Mammary microvascular endothelial cell (primary cell): ENCODE measurements at places on chromosomes 3 and 15. TPM values are rescaled to one million over a fixed set of nuclear protein-coding genes. Genes with fewer than 3 reads are reported as not detected.

DUOXA2 gene
- total RNA-seq = not detected in 2 replicates

LRRC31 gene
- total RNA-seq = not detected in 2 replicates

ESYT3 gene
- 0.05 and 0.07 TPM in 2 replicates for total RNA-seq

PP2D1 gene
- total RNA-seq = not detected in 2 replicates

APBA2 gene
- 28.7 and 29.7 TPM in 2 replicates for total RNA-seq

ARHGEF26 gene
- 0.40 and 0.59 TPM in 2 replicates for total RNA-seq

IQCF5 gene
- not detected in 2 replicates for total RNA-seq

SERPINI2 gene
- total RNA-seq = not detected in 2 replicates

IL17RC gene
- total RNA-seq = 24.9 and 28.7 TPM in 2 replicates

GOLGA6L7 gene
- total RNA-seq = not detected in 2 replicates

UBAP1L gene
- total RNA-seq = 0.20 and 1.3 TPM in 2 replicates

TCTA gene
- 21.0 and 25.0 TPM in 2 replicates for total RNA-seq

CLDN1 gene
- total RNA-seq = 11.3 and 12.6 TPM in 2 replicates

CATSPER2 gene
- 0.33 and 3.0 TPM in 2 replicates for total RNA-seq

POLQ gene
- 5.4 and 5.8 TPM in 2 replicates for total RNA-seq

PLS1 gene
- 0.13 and 1.2 TPM in 2 replicates for total RNA-seq

TLR9 gene
- not detected in 2 replicates for total RNA-seq

ZBTB38 gene
- 96.4 and 103 TPM in 2 replicates for total RNA-seq

PLIN1 gene
- total RNA-seq = 0.10 TPM in 1 of 2 replicates, not detected in the other

ATP2C1 gene
- 34.4 and 45.0 TPM in 2 replicates for total RNA-seq

BCL2A1 gene
- 0.13 and 0.89 TPM in 2 replicates for total RNA-seq

CSPG4 gene
- under 0.01 TPM in 1 of 2 replicates, not detected in the other for total RNA-seq

INAFM2 gene
- 17.3 and 21.2 TPM in 2 replicates for total RNA-seq

MESP2 gene
- total RNA-seq = not detected in 2 replicates

GOLGA6L10 gene
- 0.05 and 0.13 TPM in 2 replicates for total RNA-seq

NCK1 gene
- 44.8 and 69.1 TPM in 2 replicates for total RNA-seq

SV2B gene
- total RNA-seq = 1.3 and 1.7 TPM in 2 replicates

IQCB1 gene
- 10.0 and 15.5 TPM in 2 replicates for total RNA-seq

ANKUB1 gene
- total RNA-seq = not detected in 2 replicates

BOC gene
- total RNA-seq = 0.27 and 0.34 TPM in 2 replicates

CKMT1A gene
- not detected in 2 replicates for total RNA-seq

SLC12A8 gene
- total RNA-seq = 0.27 and 0.74 TPM in 2 replicates

CRYGS gene
- 0.13 and 0.69 TPM in 2 replicates for total RNA-seq

C3orf38 gene
- 15.5 and 15.9 TPM in 2 replicates for total RNA-seq

NDN gene
- total RNA-seq = 16.1 and 16.9 TPM in 2 replicates

NR1I2 gene
- total RNA-seq = under 0.01 and 0.05 TPM in 2 replicates

AMOTL2 gene
- 127 TPM in 2 replicates for total RNA-seq

PPP2R3A gene
- total RNA-seq = 5.5 and 5.9 TPM in 2 replicates

CCR5 gene
- not detected in 2 replicates for total RNA-seq

GOLGA6D gene
- not detected in 2 replicates for total RNA-seq

GOLGA6L4 gene
- total RNA-seq = 0.74 and 4.7 TPM in 2 replicates

MME gene
- total RNA-seq = 3.8 and 5.6 TPM in 2 replicates

PCSK6 gene
- total RNA-seq = 4.3 and 6.0 TPM in 2 replicates

GP9 gene
- total RNA-seq = 0.53 TPM in 1 of 2 replicates, not detected in the other

PPP1R14D gene
- total RNA-seq = not detected in 2 replicates

HYAL2 gene
- total RNA-seq = 505 and 575 TPM in 2 replicates

NSUN3 gene
- 4.6 and 5.4 TPM in 2 replicates for total RNA-seq

EPHB3 gene
- not detected in 2 replicates for total RNA-seq

EXD1 gene
- not detected in 2 replicates for total RNA-seq

ACP3 gene
- total RNA-seq = not detected in 2 replicates

ADGRG7 gene
- total RNA-seq = not detected in 2 replicates
